ENCODE measurements at places on chromosomes 6 and 20. TPM values are rescaled to one million over a fixed set of nuclear protein-coding genes. Genes with fewer than 3 reads are reported as not detected.
A peak's percentile ranks its signal among the peaks of the same experiment; 100 is the strongest.

GRCh38 chr6:54717849-54718455 lies 128.6 kb upstream of the FAM83B start:
- peak; percentile 44 for DNase-seq

The COL11A2 gene
- 0.94 TPM for total RNA-seq

GRCh38 chr6:22848121-22848520 lies 278.8 kb downstream of the HDGFL1 start:
- no peak for DNase-seq

The SLC16A10 gene
- total RNA-seq = 0.18 TPM

DNA sequence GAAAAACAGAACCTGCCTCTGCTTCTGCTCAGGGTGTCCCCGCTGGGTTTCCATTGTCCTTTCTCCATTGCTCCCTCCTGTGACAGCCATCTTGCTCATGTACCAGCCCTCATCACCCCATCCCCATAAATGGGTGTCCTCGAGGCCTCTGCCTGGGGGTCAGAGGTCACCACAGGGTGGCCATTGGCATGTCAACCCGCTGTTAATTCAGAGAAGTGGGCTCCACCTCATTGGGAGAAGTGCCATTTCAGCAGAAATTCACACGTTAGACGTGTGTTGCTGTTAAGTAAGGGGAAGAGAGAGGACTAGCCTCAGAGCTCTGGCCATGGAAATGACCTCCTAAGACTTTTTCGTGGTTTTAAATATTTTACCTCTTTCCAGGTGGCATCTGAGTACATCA lies 71.9 kb downstream of the PTPN1 start:
- no peak for DNase-seq

- DNase-seq = no peak
Observed at GRCh38 chr6:160378218-160378617, 30.0 kb downstream of the SLC22A3 start.

GRCh38 chr20:38776363-38776762 lies 28.1 kb downstream of the ACTR5 start:
- peak; percentile 21 for DNase-seq

The GLYATL3 gene
- not detected for total RNA-seq

The ELOVL2 gene
- total RNA-seq = not detected

The CRYBG1 gene
- total RNA-seq = 16.3 TPM

DNA sequence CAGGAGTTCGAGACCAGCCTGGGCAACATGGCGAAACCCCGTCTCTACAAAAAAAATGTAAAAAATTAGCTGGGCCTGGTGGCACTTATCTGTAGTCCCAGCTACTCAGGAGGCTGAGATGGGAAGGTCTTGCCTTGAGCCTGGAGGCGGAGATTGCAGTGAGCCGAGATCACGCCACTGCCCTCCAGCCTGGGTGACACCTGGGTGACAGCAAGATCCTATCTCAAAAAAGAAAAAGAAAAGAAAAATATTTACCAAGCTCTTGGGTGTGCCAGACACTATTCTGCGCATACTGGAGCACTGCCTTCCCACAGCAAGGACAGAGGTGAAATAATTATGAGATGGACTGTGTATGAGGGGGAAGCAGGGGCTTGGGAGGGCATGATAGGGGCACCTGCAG lies 19.6 kb downstream of the POFUT1 start:
- DNase-seq = no peak

The DYNLRB1 gene
- 58.7 TPM for total RNA-seq

- DNase-seq = no peak
Observed at GRCh38 chr6:112150363-112150762, 63.0 kb downstream of the FAM229B start.

GRCh38 chr6:40276141-40276540 lies 311.0 kb downstream of the LRFN2 start:
- no peak for DNase-seq

DNA sequence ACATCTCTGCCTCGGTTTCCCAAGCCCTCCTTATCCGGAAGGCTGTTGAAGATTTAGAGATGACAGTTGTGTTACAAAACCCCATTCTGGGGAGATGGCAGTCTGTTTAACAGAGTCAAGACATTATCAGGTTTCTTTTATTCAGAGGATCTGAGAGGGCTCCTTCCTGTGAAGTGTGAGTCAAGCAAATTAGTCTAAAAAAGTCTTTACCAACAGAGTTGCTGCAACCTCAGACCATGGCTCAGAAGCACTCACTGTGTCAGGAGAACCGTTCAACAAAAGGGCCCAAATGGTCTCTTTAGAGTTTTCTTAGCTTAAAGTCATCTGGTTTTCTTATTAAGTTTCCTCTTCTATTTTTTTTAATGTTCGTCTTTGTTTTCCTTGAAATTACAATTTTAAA lies 717.8 kb downstream of the EPM2A start:
- DNase-seq = no peak

- no peak for DNase-seq
Observed at GRCh38 chr20:2838847-2839671, 1.4 kb downstream of the PCED1A start.

DNA sequence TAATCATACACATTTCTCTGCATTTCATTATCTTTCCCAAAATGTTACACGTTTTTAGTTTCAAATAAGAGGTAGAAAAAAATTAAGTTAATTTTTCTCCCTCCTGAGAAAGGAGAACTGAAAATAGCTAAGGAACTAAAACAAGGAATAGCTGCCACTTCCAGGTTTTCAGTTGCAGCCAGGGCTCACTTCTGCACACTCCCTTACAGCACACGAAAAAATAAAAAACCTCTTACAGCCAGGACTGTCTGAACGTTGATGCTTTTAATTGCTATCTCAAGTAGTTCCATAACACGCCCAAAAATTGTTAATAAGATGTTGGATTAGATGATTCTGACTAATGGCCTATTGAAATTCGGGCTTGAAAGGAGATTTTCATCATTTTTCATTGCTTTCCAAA lies 153.7 kb upstream of the THBS2 start:
- no peak for DNase-seq

The ZNF391 gene
- 0.18 TPM for total RNA-seq

The MCUR1 gene
- 9.6 TPM for total RNA-seq

The PLA2G7 gene
- total RNA-seq = not detected

The VWA7 gene
- 2.4 TPM for total RNA-seq

The CD40 gene
- 7.2 TPM for total RNA-seq

The BTNL2 gene
- total RNA-seq = not detected

The VSX1 gene
- total RNA-seq = not detected

DNA sequence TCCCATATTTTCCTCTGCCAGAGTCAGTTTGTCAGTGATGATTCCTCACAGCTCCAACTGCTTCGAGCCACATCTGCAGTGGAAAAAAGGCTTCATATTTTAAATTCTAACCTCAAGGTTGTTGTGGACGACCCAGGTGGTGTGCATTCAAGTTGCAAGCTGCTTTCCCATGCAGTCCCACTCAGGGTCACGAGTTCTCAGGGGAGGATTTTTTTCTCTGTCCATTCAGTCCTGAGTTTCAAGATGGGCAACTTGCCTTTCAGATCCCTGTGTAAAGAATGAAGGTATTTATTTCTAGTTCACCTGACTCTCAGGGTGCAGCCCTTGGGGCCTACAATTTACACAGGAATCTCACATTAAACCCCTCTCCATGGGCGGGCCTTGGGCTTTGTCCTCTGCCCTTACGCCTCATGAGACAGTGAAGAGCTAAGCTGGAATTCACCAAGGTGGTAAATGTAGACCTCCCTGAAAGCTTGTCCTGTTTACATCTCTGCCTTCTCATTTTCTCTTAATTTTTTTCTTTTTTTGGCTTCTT lies 65.9 kb downstream of the TPD52L1 start:
- DNase-seq = no peak

The ADGRF5 gene
- total RNA-seq = not detected

- DNase-seq = no peak
Observed at GRCh38 chr6:87264481-87264880, 57.9 kb upstream of the SMIM8 start.

- no peak for DNase-seq
Observed at GRCh38 chr20:36421641-36422040, 115.5 kb downstream of the DLGAP4 start.
